HuH-7 (cell line): ENCODE measurements at places on chromosomes 1 and 21.

DNA sequence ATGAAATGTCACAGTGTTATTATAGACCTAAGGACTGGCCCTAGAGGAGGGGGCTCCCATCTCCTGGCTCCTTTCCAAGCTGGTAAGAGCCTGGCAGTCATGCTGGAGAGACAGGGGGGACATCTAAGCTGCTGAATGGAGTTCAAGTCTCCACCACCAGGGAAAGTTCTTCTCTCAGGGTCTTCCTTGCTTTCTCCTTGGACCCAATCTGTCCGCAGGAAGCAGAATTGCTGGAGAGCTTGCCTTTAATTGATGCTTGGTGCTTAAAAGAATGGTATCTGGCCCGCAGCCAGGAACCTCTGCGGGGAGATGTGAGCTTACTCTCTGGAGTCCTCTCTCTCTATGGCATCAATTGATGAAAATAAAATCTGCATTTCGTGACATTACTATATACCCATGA lies 25.1 kb downstream of the IRF2BP2 start:
- no peak for DNase-seq

GRCh38 chr1:231219422-231220401 lies 21.3 kb upstream of the GNPAT start:
- DNase-seq, result no peak

GRCh38 chr1:76379506-76379905 lies 305.0 kb downstream of the ST6GALNAC3 start:
- DNase-seq, result no peak

DNA sequence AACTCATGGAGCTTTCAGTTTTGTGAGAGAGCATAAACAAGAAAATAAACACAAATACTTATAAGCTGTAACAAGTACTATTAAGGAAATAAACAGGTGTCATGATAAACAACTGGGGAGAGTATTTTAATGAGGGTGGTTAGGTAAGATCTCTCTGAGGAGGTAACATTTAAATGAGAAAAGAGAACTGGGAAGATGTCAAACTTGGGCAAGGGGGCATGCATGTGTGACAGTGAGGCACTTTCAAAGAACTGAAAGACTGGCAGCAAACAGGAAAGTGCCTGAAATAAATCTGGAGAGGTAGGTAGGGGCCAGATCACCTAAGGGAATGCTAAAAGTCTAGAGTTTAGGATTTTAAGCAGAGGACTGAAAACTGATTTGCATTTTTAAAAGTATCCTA lies 37.8 kb downstream of the NSL1 start:
- no peak for DNase-seq

GRCh38 chr1:203671521-203672278 lies 45.1 kb downstream of the ATP2B4 start:
- no peak for DNase-seq

DNA sequence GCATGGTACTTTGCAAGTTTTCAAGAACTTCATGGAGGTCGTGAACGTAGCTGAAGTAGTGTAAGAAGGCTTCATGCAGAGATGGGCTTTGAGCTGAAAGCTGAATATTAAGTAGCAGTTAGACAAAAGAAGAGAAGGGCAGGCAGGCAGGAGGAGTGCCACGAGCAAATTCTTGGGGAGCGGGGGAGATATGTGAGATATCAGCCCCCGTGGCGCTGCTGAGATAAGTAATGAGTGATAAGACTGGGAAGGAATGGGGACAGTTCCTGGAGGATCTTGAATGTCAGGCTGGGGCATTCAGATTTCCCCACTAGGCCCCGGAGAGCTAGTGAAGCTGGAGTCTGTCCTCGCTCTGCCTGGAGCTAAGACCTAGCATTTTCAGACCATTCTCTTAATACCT lies 27.9 kb upstream of the KIRREL1 start:
- DNase-seq, result no peak

- no peak for DNase-seq
Measured at GRCh38 chr1:18989176-18989799, 32.8 kb upstream of the IFFO2 start.

DNA sequence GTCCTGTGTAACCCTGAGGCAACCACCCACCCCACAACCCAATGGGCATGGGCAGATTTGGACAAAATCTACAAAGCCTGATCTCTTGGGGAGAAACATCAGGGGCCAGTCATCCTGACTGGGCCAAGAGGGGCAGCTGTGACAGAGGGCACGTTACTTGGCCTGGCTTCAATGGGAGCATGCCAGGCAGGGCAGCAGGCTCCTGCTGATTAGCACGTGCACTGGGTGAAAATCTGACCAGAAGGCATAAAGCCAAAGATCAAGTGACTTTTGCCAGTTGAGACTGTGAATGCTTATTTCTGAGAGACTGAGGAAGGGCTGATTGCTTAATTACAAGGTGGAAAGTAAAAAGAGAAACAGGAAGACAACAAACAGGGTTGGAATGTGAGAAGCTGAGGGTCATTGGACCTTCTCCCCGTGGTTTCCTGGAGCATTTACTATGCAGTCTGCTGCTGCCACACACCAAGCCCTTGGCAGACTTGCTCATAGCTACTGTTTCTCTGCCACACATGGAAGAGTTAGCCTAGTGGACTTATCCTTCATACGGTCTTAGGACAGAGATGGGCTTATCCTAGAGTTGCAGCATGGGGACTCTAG lies 39.8 kb upstream of the TNR start:
- no peak for DNase-seq

DNA sequence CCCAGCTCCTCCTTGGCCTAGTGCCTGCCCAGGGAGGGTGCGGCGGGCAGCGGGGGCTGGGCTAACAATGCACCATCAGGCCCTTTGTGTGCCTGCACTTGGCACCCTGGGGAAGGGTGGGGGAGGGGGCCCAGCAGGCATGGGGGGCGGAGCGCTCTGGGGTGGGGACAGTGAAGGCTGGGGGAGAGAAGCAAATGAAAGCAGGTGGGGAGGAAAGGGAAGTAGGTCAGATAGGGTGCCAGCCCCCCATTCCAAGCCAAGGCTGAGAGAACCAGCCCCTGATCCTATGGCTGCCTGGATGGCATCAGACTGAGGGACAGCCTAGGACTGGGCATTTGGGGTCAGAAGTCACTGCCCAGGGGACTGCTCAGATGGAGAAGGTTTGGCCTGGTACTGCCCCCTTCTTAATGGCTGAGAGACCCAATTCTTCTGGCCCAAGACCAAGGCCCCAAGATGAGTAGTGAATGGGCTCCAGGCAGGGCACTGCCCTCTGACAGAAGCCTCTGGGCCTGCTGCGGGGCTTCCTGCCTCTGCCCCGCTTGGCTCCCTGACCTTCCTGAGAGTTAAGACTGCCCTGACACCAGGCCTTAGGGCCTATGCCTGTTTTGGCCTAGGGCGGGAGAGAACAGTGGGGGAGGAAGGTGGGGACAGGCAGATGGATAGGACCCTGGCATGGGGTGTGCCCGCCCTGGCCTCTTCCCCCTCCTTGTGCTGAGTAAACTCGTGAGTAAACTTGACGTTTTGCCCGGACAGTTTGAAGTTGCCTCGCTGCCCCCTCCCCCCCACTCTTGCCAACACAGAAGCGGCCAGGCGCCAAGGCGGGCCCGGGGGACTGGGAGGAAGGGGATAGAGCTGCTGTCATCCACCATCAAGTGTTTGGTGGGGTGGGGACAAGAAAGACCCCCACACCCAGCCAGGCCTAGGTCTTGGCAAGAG lies 2.7 kb downstream of the ZBTB7B start:
- DNase-seq, result no peak
